Renal cortex interstitium (tissue), 15 donors: ENCODE measurements at places on chromosomes 1 and 21. TPM values are rescaled to one million over a fixed set of nuclear protein-coding genes. Genes with fewer than 3 reads are reported as not detected.

AMY1C gene
- polyA plus RNA-seq, result not detected

RUNX3 gene
- 0.45 TPM for polyA plus RNA-seq

GART gene
- polyA plus RNA-seq, result 83.8 TPM

OR2L3 gene
- polyA plus RNA-seq, result not detected

MAN1C1 gene
- 14.0 TPM for polyA plus RNA-seq

AGRN gene
- 188 TPM for polyA plus RNA-seq
